ENCODE measurements at places on chromosomes 13 and 19. TPM values are rescaled to one million over a fixed set of nuclear protein-coding genes. Genes with fewer than 3 reads are reported as not detected.

Gene NUCB1
- 199 TPM for total RNA-seq

Gene TSKS
- total RNA-seq, result not detected

Gene SLC25A42
- 0.69 TPM for total RNA-seq

Gene DIAPH3
- total RNA-seq, result 6.7 TPM

Gene ZNF264
- total RNA-seq, result 9.3 TPM

Gene FAM216B
- not detected for total RNA-seq

Gene ZNF665
- total RNA-seq, result not detected

Gene CCDC122
- 2.6 TPM for total RNA-seq

Gene DPF1
- 4.3 TPM for total RNA-seq

Gene FFAR1
- not detected for total RNA-seq

Gene EHD2
- 141 TPM for total RNA-seq

Gene B3GNT8
- total RNA-seq, result 0.21 TPM

Gene COL4A1
- 83.2 TPM for total RNA-seq

Gene AP1M2
- 27.7 TPM for total RNA-seq

Gene YJEFN3
- 4.8 TPM for total RNA-seq

Gene UBE2L5
- total RNA-seq, result not detected

Gene SPTBN4
- 1.0 TPM for total RNA-seq

Gene AMER2
- total RNA-seq, result not detected

Gene CGB2
- 0.71 TPM for total RNA-seq
